Natural killer cell (primary cell): ENCODE measurements at places on chromosomes 1 and 21.

- no peak for DNase-seq
Observed at GRCh38 chr1:32352831-32353383, 9.4 kb downstream of the FAM229A start.

GRCh38 chr21:35265170-35265877 lies 216.2 kb upstream of the RUNX1 start:
- DNase-seq = no peak

DNA sequence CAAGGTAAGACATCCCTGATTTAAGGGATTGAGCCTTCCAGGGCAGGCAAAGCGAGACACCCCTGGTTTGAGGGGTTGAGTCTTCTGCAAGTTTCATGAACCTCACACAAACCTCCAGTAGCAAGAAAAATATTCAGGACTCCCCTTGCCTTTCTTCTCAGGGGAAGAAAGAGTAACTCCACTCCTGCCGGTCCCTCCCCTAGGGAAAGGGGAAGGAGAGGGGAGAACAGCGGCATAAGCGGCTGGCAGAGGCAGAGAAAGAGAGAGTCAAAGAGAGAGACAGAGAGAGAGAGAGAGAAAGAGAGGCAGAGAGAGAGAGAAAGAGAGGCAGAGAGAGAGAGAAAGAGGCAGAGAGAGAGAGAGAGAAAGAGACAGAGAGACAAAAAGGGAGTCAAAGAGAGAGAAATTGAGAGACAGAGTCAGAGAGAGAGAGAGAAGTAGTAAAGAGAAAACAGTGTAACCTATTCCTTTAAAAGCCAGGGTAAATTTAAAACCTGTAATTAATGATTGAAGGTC lies 29.5 kb upstream of the CBR3 start:
- no peak for DNase-seq

- DNase-seq = no peak
Observed at GRCh38 chr21:15823486-15824150, 93.8 kb downstream of the USP25 start.

DNA sequence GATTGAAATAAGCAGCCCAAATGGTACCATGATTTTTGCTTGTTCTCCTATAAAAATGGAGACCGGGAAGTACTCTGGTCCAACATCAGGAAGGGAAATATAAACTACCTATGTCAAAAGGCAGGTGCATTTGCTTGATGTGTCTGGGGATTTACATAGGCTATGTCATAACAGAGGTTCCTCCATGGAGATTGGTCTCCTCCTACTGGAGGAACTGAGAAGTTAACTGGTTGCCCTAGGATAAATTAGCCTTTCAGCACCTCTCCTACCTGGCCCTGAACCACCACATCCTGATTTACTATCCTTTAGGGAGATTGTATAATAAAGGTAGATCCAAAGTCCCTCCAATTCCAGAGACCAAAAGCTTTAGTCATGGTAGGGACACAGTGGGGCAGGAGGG lies 1109.3 kb upstream of the B3GALT2 start:
- DNase-seq = no peak

DNA sequence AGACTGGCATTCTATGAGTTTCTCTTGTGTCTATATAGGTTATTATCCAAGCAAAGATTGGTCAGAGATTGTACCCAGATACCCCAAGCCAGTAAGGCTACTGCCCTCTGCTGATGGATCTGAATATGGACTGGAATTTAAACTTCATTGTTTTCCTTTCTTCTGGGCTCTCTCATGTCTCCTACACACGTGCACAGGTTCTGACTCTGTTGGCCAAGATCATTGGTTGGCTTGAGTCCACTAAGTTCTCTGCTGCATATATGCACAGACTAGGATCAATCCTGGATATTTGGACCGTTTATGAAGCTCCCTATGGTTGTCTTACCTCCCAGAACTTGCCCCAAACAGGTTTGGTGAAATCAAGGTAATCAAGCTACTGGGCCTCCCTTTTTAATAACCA lies 69.7 kb downstream of the CC2D1B start:
- DNase-seq = no peak

- DNase-seq = no peak
Observed at GRCh38 chr1:145891143-145891542, 5.5 kb upstream of the ANKRD35 start.

DNA sequence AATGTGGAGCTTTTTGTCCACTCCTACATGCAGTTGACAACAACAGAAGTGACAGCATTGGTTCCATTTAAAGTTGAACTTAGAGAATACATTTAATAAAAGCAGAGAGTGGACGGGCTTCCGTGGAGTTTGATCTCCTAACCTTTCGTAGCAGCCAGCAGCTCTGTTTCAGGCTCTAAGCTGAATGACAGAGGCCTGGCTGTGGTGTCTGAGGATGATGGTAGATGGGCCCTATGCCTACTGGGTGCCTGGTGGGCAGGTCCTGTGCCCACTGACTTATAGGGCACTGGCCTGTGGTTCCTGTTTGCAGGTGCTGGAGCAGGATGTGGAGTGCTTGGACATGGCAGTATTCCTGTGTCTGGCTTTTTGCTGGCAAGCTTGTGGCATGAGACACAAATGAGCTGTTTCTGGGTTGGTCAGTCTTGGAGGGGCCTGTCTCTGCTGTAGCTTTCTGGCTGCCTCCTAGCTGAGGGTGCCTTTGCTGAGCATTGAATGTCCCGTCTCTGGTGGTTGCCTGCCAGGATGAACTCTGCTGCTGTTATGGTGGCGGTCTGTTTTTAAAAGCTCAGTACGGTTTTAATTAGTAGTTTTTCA lies 54.6 kb downstream of the PRDM2 start:
- DNase-seq = no peak

GRCh38 chr1:41689558-41689981 lies 205.1 kb upstream of the EDN2 start:
- peak; percentile 29 for DNase-seq

DNA sequence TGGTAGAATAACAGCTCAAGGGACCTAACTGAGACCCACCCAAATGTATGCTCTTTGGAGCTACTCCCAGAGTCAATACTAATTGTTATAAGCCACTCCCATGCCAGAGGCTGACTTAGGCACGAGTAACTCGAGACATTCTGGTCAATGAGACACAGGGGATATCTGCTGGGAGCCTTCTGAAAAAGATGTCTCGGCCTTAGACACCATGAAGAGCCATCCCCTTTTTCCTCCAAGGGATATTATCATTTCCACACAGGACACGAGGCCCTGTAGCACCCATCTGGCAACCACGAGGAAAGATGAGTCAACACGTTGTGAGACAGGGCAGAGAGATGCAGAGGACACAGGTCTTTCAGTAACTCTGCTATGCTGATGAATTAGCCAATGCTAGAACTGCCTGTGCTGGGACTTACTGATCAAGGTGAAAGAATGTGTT lies 30.7 kb downstream of the ITPKB start:
- no peak for DNase-seq

GRCh38 chr1:208004851-208005250 lies 93.9 kb upstream of the CD34 start:
- no peak for DNase-seq

GRCh38 chr21:37665230-37666024 lies 250.8 kb downstream of the KCNJ6 start:
- DNase-seq = no peak
